ENCODE measurements at places on chromosomes 3 and 15. TPM values are rescaled to one million over a fixed set of nuclear protein-coding genes. Genes with fewer than 3 reads are reported as not detected.

Gene PLAAT1
- 0.80 TPM for total RNA-seq

Gene GYG1
- total RNA-seq = 48.1 TPM

Gene RLBP1
- not detected for total RNA-seq

Gene MINAR1
- total RNA-seq = 4.0 TPM

Gene DNAH12
- 0.29 TPM for total RNA-seq

Gene DHFR2
- 2.9 TPM for total RNA-seq

Gene MYL3
- 0.82 TPM for total RNA-seq

Gene SERPINI1
- 2.4 TPM for total RNA-seq

Gene TRH
- total RNA-seq = not detected

Gene A4GNT
- total RNA-seq = not detected

Gene GOLGA8R
- total RNA-seq = 8.5 TPM

Gene SPG11
- total RNA-seq = 45.4 TPM

Gene C3orf49
- total RNA-seq = not detected

Gene FOXL2
- total RNA-seq = not detected

Gene PARP16
- 8.2 TPM for total RNA-seq

Gene ARPP21
- 4.9 TPM for total RNA-seq
